GM12878 (cell line): ENCODE measurements at places on chromosomes 2 and 18. TPM values are rescaled to one million over a fixed set of nuclear protein-coding genes. Genes with fewer than 3 reads are reported as not detected.

GRCh38 chr18:74817576-74817975 lies 219.9 kb downstream of the ZNF407 start:
- no peak for DNase-seq

The PRKD3 gene
- total RNA-seq, result 10.4 and 14.9 TPM in 2 replicates

The ZC3H6 gene
- total RNA-seq, result 4.7 and 5.0 TPM in 2 replicates

The LRP2 gene
- total RNA-seq, result 0.05 and 0.15 TPM in 2 replicates

The GAL3ST2 gene
- 0.36 and 0.48 TPM in 2 replicates for total RNA-seq

- no peak for DNase-seq
Observed at GRCh38 chr2:70703900-70704549, 64.0 kb downstream of the ADD2 start.

The MOB1A gene
- total RNA-seq, result 226 and 232 TPM in 2 replicates

The ALK gene
- not detected in 2 replicates for total RNA-seq

The NT5DC4 gene
- total RNA-seq, result 0.85 TPM in 1 of 2 replicates, not detected in the other

GRCh38 chr2:44310287-44310686 lies 35.0 kb downstream of the SLC3A1 start:
- DNase-seq, result no peak

The CACNB4 gene
- total RNA-seq, result 18.2 and 19.4 TPM in 2 replicates
